ENCODE measurements at places on chromosomes 1 and 21.

- no peak for DNase-seq
Measured at GRCh38 chr1:56468518-56468917, 110.8 kb downstream of the PLPP3 start.

DNA sequence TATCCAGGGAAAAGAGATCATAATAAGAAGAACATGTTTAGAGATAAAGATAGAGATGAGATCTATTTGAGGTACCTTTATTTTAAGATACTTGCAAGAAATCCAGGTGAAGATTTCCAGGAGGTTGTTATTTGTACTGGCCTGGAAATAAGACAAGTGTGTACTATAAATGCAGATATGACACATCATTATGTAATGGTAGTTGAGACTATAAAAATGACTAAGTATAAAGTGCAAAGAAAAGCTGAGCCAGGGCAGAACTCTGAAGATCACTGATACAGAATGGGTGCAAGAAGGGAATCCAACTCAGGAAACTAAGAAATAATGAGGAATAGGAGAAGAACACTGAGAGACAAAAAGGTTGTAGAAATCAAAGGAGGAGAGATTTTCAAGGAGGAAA, 378.2 kb upstream of the PBX1 start:
- DNase-seq = no peak

GRCh38 chr1:155856975-155857930, at the start of gene GON4L:
Gene GON4L, minus strand, starts transcription at chr1:155857214. Its CDS starts 3,434 bp downstream, at chr1:155853780.
- DNase-seq = peak; percentile 73

DNA sequence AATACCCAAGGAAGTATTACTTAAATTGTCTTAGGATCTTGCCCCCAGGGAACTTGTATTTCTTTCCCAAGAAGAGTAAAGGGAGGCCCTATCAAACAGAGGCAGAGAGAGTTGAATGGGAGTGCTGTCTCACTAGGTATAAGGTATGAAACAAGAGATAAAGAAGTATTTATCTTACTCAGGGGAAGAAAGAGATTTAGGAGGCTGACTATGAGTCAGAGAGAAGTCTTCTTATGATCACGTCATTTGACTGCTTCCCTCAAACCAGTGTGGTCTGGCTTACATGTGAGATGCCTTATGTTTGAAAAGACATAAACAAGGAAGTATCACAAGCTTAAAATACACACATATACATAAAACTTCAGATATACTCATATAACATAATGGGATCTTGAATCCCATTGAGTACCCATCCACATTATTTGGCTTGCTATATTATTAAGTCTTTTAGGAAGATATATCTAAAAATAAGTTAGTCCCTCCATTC, 29.6 kb downstream of the DUSP10 start:
- DNase-seq = no peak

- no peak for DNase-seq
Measured at GRCh38 chr1:245198748-245199516, 44.1 kb downstream of the KIF26B start.

- no peak for DNase-seq
Measured at GRCh38 chr1:231808990-231809389, 182.4 kb downstream of the DISC1 start.

Data from activated CD4-positive, CD25-positive, alpha-beta regulatory T cell (primary cell).